Stimulated activated naive B cell treated with anti-CD40 and anti-IgM and Interleukin-4, amounts not matched to agents 10 μg/mL and 1 μg/mL and 100 μg/mL, for 72 hours (primary cell): ENCODE measurements at places on chromosomes 6 and 20.
A peak's percentile ranks its signal among the peaks of the same experiment; 100 is the strongest.

DNA sequence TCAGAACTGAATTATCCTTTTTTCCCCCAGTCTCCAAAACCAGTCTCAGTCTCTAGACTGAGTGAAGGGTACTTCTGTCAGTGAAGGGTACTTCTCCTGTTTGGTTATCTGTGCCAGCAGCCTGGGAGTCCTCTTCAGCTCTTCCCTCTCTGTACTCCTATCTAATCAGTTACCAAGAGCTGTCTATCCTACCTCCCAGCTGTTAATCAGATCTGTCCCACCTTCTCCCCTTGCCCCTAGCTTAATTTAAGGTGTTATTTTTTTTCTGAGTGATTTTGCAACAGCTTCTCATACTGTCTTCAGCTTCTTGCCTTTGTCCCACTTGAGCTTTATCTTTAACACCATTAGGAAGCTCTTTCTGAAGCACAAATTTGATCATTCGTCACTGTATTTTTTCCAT, 491.9 kb upstream of the SOX4 start:
- DNase-seq, result no peak

GRCh38 chr20:47789081-47789763, 3.9 kb upstream of the SULF2 start:
- no peak for DNase-seq

DNA sequence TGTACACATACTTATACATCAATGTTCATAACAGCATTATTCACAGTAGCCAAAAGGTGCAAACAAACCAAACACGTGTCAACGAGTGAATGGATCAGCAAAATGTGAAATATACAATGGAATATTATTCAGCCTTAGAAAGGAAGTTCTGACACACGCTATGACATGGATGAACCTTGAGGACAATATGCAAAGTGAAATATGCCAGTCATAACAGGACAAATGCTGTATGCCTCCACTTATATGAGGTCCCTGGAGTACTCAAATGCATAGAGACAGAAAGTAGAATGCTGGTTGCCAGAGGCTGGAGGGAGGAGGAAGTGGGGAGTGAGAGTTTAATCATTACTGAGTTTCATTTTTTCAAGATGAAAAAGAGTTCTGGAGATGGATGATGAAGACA, 37.8 kb upstream of the IGF2R start:
- DNase-seq, result peak; percentile 40

- DNase-seq, result peak; percentile 52
Measured at GRCh38 chr6:141484711-141485110, 648.0 kb upstream of the GJE1 start.

- peak; percentile 24 for DNase-seq
Measured at GRCh38 chr20:22339091-22339881, 245.1 kb downstream of the FOXA2 start.
